ENCODE measurements at places on chromosomes 4 and X.
A peak's percentile ranks its signal among the peaks of the same experiment; 100 is the strongest.

DNA sequence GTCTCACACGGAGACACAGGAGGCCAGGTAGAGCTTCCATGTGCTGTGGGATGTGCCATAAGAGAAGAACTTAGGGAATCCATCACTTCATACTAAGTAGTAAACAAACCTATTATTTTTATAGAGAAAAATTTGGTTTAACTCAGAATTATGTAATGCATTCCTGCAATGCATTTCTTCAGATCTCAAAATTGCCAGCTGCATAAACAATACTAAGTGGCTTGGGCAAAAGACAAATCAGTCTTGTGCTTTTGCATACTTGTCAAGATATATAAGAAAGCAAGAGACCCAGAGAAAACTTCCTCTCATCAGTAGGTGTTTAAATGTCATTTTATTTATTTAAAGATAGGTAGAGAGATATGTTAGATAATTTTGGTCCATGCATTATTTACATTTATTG, 382.1 kb upstream of the CTSO start:
- no peak for DNase-seq

DNA sequence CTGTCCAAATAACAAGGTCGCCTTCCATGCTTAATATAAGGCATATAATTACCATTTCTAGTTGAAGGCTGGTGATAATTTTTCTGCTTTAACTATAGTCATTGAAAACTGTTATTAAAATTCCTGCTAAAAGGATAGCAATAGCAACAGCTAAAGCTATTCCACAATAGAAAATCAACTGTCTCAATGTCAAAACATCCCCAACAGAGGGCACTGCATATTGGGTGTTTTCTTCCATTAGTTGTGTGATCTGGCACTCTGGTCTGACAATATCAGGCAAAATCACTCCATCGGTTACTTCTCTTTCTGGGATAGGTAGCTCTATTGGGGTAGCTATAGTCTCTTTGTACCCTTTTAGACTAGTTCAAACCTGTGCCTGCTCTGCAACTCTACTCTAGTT, 53.5 kb downstream of the TMPRSS11F start:
- no peak for DNase-seq

GRCh38 chrX:133992882-133993281, 7.5 kb upstream of the GPC3 start:
- no peak for DNase-seq

GRCh38 chrX:124098089-124098488, 136.6 kb downstream of the STAG2 start:
- DNase-seq = no peak

GRCh38 chr4:114494246-114494803, 104.3 kb upstream of the UGT8 start:
- no peak for DNase-seq

GRCh38 chr4:48017108-48017571, 568 bp downstream of the NIPAL1 start:
- peak; percentile 78 for DNase-seq

- peak; percentile 89 for DNase-seq
Measured at GRCh38 chr4:107825072-107825824, 516 bp downstream of the SGMS2 start.

GRCh38 chr4:158530381-158530780, 8.7 kb downstream of the RXFP1 start:
- no peak for DNase-seq

DNA sequence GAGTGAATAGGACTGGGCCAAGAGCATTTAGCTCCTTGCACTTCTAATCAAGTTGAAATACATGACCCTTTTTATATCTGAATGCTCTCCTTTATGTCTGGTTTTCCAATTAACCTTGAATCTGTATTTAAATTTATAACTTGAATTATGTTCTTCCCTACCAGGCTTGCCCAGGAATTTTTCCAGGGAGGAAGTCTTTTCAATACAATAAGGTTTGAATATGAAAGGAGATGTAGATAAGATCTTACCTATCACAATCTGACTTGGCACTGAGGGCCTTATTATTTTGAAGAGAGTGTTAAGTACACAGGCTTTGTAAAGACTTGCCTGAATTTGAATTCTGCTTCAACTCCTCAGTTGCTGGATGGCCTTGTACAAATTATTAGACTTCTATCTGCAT, 555.7 kb downstream of the PCDH7 start:
- DNase-seq = no peak

- no peak for DNase-seq
Measured at GRCh38 chrX:149497626-149498025, 7.5 kb downstream of the IDS start.

- no peak for DNase-seq
Measured at GRCh38 chrX:39133971-39134370, 332.7 kb downstream of the MID1IP1 start.

- no peak for DNase-seq
Measured at GRCh38 chr4:136369073-136369472, 1163.2 kb downstream of the PCDH18 start.

GRCh38 chr4:121190389-121190788, 26.3 kb upstream of the TNIP3 start:
- no peak for DNase-seq

DNA sequence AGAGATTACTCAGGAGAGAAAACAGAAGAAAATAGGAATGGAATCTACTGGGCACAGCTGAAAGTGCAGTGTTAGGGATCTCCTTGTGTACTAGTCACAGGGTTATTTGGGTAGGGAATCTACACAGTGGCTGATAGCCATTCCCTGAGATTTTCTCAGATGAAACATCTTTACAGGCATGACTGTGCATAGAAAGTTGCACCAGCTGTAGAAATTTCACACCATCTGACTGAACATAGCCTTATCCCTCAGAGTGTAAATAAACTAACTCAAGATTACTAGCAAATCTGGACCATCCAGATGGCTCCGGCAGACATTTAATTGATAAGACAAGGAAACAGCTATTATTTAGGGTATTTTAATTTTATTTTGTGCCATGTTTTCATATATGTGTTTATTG, 2053.5 kb upstream of the TENM3 start:
- no peak for DNase-seq

- DNase-seq = no peak
Measured at GRCh38 chr4:81845273-81845672, 373.6 kb upstream of the RASGEF1B start.

DNA sequence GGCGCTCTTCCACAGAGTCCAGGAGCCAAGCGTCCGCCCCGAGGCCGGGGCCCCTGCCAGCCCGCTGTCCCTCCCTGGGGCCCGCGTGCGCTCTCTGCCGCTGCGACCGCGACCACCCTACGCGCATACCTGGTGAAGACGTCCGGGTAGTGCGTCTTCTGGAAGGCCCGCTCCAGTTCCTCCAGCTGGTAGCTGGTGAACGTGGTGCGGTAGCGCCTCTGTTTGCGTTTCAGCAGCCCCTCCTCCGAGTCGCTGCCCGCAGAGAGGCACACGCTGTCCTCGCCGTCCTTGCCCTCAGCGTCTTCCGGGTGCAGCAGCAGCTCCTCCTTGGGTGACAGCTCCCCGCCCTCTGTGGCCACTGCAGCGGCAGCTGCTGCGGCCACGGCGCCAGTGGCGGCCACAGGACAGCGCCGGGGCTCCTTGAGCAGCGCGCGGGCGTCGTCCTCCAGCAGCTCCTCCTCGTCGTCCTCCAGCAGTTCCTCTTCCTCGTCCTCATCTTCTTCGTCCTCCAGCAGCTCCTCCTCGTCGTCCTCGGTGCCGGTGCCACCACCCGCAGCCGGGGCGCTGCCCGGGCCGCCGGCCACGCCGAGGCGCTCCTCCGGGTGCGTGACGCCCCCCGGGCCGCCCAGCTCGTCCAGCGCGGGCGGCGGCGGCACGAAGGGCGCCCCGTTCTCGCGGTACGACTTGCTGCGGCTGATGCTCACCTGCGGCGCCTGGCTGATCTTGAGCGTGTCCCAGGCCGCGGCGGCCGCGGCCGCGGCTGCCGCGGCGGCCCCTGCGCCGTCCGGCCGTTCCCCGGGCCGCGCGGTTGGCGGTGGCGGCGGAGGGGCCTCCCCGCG, 2.8 kb downstream of the ARX start:
- no peak for DNase-seq

GRCh38 chrX:30904632-30905031, 15.6 kb upstream of the TAB3 start:
- no peak for DNase-seq

- DNase-seq = no peak
Measured at GRCh38 chrX:20263474-20263873, 3.2 kb downstream of the RPS6KA3 start.

DNA sequence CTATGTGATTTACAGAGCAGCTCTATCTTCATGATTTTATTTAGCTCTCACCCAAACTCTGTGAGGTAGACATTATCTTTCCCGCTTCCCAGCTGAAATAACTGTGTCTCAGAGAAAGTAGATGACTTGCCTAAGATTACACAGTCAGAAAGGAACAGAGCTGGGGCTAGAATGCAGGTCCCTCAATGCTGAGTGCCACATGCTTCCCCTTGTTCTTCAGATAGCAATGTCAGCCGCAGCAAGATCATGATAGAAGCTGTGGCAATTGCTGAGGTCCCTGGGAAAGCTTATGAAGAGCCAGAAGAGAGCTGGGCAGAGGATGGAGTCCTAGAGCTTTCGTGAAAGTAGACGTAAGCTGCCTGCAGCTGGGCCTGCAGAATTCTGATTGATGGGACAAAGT, 11.1 kb upstream of the GABRE start:
- no peak for DNase-seq

DNA sequence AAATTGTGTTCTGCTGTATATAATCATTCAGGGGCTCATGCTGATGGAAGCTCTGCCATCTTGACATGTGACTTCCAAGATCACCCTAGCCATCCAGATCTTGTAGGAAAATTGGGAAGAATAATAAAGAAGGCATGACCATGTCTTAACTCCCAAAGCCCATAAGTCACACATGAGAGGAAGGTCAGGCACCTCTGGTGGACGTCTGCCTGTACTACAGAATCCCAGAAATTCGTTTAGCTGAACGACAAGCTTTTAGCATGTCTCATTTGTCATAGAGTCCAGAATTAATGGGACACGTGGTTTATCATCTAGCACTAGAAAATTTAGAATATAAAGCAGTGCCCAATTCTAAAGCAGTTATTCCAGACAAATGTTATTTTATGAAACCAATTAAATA, 212.7 kb downstream of the CENPC start:
- no peak for DNase-seq

- DNase-seq = no peak
Measured at GRCh38 chrX:107355533-107355932, 93.9 kb upstream of the FRMPD3 start.

- no peak for DNase-seq
Measured at GRCh38 chr4:18012134-18012806, 9.3 kb downstream of the LCORL start.

DNA sequence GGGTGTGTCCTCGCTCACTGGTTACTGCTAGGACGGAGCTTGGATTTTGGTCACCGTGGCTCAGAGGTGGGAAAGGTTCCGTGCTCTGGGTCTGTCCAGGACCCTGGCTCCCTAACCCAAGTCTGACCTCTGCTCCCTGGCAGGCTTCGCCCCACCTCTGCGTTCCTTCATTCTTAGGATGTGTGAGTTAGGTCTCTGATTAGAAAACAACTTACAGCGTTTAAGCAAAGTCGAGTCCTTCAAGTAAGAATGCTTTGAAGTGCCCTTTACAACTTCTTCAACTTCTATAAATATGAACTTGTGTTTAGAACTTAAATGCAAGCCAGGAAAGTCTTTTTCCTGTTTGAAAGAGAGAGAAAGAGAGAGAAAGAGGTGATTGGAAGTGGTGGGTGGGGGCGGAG, 891 bp downstream of the TLR2 start:
- DNase-seq = no peak

DNA sequence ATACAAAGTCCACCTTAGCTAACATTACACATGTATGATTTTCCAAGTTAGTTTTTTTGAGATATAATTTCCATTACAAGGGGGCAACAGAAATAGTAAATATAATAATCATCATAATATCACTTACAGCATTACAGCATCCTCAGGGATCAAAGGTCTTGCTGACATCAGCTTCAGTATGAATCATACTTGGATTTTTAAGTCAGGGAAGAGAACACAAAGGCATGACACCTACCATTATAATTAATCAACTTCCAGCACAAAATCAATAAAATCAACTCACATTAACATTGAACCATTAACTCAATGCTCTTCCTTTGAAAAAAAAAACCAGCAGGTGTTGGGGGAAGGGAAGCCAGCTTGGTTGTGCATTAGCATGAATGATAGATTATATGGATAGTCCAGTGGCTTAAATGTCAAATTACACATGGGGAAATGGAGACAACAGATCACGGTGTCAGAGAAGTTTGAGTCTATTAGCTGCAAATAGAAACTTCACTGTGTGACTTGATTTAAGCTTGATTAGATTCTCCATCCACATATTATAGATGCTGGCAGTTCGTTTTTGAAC, 66.9 kb upstream of the CAPN6 start:
- DNase-seq = no peak

DNA sequence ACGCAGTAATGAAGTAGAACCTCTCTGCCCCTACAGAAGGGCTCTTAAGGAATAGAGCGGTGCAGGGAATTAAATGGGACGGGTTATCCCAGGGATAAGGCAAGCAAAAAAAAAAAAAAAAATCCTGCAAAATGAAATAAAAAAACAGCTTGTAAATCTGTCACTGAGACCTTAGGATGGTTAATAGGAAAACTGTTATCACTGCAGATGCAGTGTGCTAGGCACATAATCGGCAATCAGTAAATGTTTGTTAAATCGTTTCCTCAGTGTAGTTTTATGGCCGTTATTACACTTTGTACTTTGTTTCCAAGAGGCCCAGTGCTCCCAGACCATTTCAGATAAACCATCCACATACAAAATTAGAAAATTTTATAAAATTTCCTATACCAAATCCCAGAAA, 1.0 kb downstream of the HNRNPH2 start:
- DNase-seq = no peak

GRCh38 chr4:156195914-156196313, 242.2 kb upstream of the CTSO start:
- DNase-seq = no peak

DNA sequence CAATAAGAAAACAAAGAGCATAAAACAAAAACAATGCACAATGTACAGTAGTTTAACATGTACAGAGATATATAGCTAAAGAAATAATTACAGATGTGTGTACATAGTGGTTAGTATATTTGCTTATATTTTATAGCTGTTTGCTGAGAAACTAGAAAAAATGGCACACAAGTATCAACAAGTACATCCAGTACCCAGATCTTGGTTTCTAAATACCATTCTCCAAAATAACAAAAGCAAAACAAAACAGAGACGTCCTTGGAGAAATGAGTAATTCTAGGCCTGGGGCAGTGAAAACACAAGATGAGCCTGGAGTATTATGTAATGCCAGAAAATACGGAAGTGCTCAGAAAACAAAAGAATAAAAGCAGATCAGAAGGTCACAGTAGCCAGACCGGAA, 189.6 kb downstream of the TMEM47 start:
- DNase-seq = no peak

DNA sequence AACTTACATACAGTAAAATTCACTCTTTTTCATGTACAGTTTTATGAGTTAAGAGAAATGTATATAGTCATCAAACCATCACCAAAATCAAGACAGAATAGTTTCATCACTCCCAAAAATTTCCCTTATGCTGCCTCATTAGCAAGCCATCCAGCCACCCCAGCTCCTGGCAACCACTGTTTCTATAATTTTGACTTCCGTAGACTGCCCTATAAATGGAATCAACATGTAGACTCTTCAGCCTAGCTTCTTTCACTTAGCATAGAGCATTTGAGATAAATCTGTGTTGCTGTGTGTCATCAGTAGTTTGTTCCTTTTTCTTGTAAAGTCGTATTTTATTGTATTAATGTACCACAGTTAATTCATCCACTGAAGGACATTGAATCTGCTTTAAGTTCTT, 23.2 kb downstream of the HDX start:
- no peak for DNase-seq
